ENCODE measurements at places on chromosomes 12 and 14. TPM values are rescaled to one million over a fixed set of nuclear protein-coding genes. Genes with fewer than 3 reads are reported as not detected.

Gene PGF
- 1.7 TPM for total RNA-seq

Gene TAS2R7
- not detected for total RNA-seq

Gene CCDC63
- not detected for total RNA-seq

Gene SRGAP1
- 38.8 TPM for total RNA-seq

Data from temporal lobe (tissue), 4 donors.